ENCODE measurements at places on chromosomes 3 and 15. TPM values are rescaled to one million over a fixed set of nuclear protein-coding genes. Genes with fewer than 3 reads are reported as not detected.
A peak's percentile ranks its signal among the peaks of the same experiment; 100 is the strongest.

- H3K27ac ChIP-seq, result peak overlapping the region; percentile 67
- H3K27me3 ChIP-seq, result no peaks in the 10 kb centered on the region
- H3K36me3 ChIP-seq, result no peaks in the 10 kb centered on the region
- H3K4me3 ChIP-seq, result no peak overlapping the region
These were observed 227.3 kb downstream of the ITPR1 start for GRCh38 chr3:4720316-4721075.

DNA sequence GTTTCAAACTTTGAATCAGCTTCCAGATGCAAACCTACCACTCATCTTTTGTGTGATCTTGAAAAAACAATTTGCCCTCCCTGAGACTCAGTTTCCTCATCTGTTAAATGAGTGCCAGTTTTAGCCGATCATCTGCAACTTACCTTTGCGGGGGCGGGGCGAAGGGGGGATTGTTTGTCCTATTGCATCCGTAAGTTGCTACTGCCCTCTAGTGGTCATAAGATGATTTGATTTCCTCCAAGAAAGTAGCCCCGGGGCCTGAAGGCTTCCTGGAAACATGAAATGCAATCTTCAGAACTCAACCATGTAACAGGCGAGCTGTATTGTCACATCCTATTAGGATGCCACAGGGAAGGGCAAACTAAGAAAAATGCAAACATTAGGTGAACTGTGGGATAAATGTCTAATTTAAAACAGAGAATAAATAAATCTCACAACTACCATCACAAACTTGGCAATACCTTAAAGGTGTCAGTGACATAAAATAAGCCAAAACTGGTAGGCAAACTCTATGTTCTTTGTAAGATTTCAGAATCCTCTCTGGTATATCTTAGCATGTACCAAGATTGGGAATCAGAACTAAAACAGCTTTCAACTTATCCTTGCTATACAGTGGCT is 63.5 kb upstream of the CLDN18 start:
- no peaks in the 10 kb centered on the region for H3K4me1 ChIP-seq
- H3K36me3 ChIP-seq, result no peaks in the 10 kb centered on the region
- DNase-seq, result no peak
- no peaks in the 10 kb centered on the region for H3K27me3 ChIP-seq
- no peak overlapping the region for H3K4me3 ChIP-seq

DNA sequence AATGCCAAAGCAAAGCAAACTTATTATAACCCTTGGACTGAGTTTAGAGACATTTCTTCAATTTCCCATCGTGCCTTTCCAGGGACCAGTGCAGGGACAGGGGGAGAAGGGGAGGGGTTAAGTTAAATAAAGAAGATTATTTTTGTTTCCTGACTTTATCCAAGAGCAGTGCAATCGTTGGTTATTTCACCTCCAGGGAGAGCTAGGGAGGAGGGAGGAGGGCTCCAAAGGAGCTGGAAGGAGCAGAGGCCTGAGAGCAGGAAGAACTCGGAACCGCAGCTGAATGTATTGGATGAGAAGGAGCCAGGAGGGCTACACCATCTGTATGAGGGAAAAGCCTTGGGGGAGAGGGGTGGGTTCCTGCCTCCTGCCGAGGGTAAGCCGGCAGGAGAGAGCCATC is 20.7 kb downstream of the HAPLN3 start:
- H3K4me3 ChIP-seq, result no peak overlapping the region
- H3K27ac ChIP-seq, result no peak overlapping the region
- H3K4me1 ChIP-seq, result no peaks in the 10 kb centered on the region
- no peaks in the 10 kb centered on the region for H3K36me3 ChIP-seq
- no peaks in the 10 kb centered on the region for H3K27me3 ChIP-seq
- DNase-seq, result no peak

DNA sequence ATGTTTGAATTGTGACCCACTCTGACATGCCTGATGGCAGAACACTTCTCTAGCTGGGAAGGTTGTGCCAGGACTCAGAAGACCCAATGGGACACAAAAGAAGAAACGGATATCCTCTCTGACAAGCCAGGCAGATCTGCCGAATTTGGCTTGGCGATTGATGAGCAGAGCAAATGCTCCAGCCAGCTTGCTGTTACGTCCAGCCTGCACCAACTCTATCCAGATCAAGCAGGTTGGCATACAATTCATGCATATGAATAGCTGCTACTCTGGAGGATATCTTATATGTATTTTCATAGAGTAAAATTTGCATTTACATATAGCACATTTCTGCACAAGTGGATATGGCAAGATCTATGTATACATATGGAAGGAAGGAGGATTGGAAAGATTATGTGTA is 102.8 kb downstream of the PEX5L start:
- H3K27me3 ChIP-seq, result no peaks in the 10 kb centered on the region
- no peak for DNase-seq
- no peak overlapping the region for H3K4me3 ChIP-seq
- H3K27ac ChIP-seq, result no peak overlapping the region

The PRTG gene
- 11.6 TPM for total RNA-seq
